ENCODE measurements at places on chromosomes 3 and 15. TPM values are rescaled to one million over a fixed set of nuclear protein-coding genes. Genes with fewer than 3 reads are reported as not detected.

Gene CSNK1G1
- 5.0 TPM for polyA plus RNA-seq

Gene LIPC
- 21.6 TPM for polyA plus RNA-seq

Gene AADACL2
- polyA plus RNA-seq, result not detected

Gene ISL2
- polyA plus RNA-seq, result not detected

Gene ICE2
- polyA plus RNA-seq, result 16.4 TPM

Gene BTLA
- polyA plus RNA-seq, result not detected

Gene MBD4
- polyA plus RNA-seq, result 25.4 TPM

Gene RARB
- 8.3 TPM for polyA plus RNA-seq

DNA sequence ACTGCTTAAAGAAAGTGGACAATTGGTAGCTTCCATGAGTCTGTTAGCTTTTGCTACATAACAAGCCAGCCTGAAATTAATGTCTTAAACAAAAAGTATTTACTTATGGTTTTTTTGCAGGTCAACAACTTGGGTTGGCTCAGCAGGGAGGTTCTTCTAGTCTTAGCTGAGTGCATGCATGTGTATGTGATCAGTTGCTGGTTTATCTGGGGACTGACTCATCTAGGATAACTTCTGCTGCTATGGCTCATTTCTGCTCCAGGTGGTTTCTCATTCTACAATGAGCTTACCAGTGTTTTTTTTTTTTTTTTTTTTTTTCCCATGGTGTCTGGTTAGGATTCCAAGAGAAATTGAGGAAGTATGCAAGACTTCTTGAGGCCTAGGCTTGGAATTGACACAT lies 244.7 kb downstream of the NSUN3 start:
- no peaks in the 10 kb centered on the region for H3K4me1 ChIP-seq
- no peaks in the 10 kb centered on the region for H3K27me3 ChIP-seq
- H3K27ac ChIP-seq, result no peak overlapping the region
- H3K4me3 ChIP-seq, result no peak overlapping the region

- no peaks in the 10 kb centered on the region for H3K4me1 ChIP-seq
- DNase-seq, result no peak
- H3K4me3 ChIP-seq, result no peak overlapping the region
- H3K36me3 ChIP-seq, result no peaks in the 10 kb centered on the region
- no peak overlapping the region for H3K27ac ChIP-seq
Observed at GRCh38 chr3:112038863-112039262, 4.3 kb downstream of the TMPRSS7 start.

GRCh38 chr15:71628988-71629770 lies 181.2 kb upstream of the NR2E3 start:
- no peaks in the 10 kb centered on the region for H3K36me3 ChIP-seq
- peak; percentile 36 for DNase-seq
- no peaks in the 10 kb centered on the region for H3K4me1 ChIP-seq
- no peak overlapping the region for H3K27ac ChIP-seq
- no peak overlapping the region for H3K4me3 ChIP-seq

DNA sequence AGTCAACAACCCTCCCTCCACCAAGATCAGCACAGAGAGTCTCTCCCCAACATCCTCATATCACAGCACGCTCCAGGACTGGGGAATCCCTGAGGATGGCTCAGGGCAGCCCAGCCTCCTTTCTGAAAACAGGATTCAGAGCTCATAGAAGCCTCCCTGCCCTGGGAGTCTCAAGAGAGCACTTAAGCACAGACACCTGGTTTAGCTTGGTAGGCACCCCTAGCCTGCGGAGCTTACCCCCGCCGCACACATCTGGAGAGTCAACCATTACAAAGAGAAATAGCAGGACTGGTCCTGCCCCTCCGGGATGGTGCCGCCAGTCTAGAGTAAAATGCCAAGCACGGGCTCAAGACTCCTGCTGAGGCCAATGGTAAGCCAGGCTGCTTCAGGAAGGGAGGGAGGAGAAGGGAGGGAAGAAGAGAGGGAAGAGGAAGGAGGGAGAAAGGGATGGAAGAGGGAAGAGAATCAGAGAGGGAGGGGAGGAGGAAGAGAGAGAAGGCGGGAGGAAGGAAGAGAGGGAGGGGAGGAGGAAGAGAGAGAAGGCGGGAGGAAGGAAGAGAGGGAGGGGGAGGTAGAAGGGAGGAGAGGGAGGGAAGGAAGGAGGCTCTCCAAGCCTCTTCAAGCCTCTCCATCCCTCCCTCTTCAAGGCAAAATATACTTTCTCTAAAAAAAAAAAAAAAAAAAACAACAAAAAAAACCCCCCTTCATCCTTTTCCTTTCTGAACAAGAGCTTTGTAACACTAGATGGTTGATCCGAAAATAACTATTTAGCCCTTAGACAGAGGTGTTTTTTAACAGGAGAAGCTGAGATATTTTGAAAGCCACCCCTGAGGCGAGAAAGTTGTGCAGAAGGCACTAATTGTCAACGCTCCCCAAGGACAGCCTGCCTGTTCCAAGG lies 278.6 kb upstream of the TLE3 start:
- H3K4me3 ChIP-seq, result no peak overlapping the region
- H3K4me1 ChIP-seq, result no peaks in the 10 kb centered on the region
- peak; percentile 45 for DNase-seq
- no peak overlapping the region for H3K27ac ChIP-seq
- H3K36me3 ChIP-seq, result no peaks in the 10 kb centered on the region
- H3K27me3 ChIP-seq, result peaks cover 8% of the 10 kb centered on the region

DNA sequence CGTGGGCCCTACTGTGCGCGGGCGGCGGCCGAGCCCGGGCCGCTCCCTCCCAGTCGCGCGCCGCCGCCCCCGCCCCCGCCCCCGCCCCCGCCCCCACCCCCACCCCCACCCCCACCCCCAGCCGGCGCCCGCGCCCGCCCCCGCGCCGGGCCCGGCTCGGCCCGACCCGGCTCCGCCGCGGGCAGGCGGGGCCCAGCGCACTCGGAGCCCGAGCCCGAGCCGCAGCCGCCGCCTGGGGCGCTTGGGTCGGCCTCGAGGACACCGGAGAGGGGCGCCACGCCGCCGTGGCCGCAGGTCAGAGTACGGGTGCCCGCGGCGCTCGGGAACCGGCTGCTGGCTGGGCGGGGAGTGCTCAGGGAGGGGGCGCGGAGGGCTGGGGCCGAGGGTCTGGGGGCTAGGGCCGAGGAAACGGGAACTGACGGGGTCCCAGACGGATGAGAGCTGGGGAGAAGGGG lies 1.1 kb upstream of the PPARG start:
- H3K4me1 ChIP-seq, result no peaks in the 10 kb centered on the region
- peak overlapping the region; percentile 85 for H3K4me3 ChIP-seq
- DNase-seq, result peak; percentile 87
- H3K27ac ChIP-seq, result peak overlapping the region; percentile 91
- no peaks in the 10 kb centered on the region for H3K36me3 ChIP-seq
- peaks cover 7% of the 10 kb centered on the region for H3K27me3 ChIP-seq

GRCh38 chr3:111852540-111852939 lies 6.5 kb upstream of the PHLDB2 start:
- no peaks in the 10 kb centered on the region for H3K4me1 ChIP-seq
- no peak for DNase-seq
- no peaks in the 10 kb centered on the region for H3K27me3 ChIP-seq
- peak overlapping the region; percentile 28 for H3K4me3 ChIP-seq
- H3K27ac ChIP-seq, result peak overlapping the region; percentile 28

DNA sequence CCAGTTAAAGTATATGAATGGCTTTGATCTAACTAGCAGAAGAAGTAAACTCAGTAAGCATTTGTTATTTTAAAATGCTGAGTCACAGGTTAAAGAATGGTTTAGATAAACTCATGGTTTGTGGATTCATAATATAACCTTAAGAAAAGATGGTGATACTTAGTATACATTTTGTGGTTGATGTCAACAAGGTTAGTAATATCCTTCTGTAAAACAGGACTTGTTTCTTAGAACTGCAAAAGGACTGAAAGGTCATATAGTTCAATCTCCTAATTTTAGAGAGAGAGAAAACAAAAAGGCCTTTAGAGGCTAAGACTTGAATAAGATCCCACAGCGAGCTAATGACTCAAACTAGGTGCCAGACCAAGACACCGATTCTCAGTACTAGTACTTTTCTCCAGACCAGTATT lies 50.0 kb downstream of the STRIT1 start:
- DNase-seq, result no peak
- H3K4me3 ChIP-seq, result no peak overlapping the region
- H3K36me3 ChIP-seq, result no peaks in the 10 kb centered on the region
- H3K27ac ChIP-seq, result no peak overlapping the region
- peaks cover 3% of the 10 kb centered on the region for H3K4me1 ChIP-seq

- no peak for DNase-seq
- no peaks in the 10 kb centered on the region for H3K4me1 ChIP-seq
- no peak overlapping the region for H3K27ac ChIP-seq
- H3K4me3 ChIP-seq, result no peak overlapping the region
Observed at GRCh38 chr3:169822983-169823382, 10.3 kb upstream of the LRRC34 start.

- no peaks in the 10 kb centered on the region for H3K4me1 ChIP-seq
- H3K27me3 ChIP-seq, result no peaks in the 10 kb centered on the region
- DNase-seq, result no peak
Observed at GRCh38 chr3:133152056-133152455, 113.9 kb downstream of the TMEM108 start.

DNA sequence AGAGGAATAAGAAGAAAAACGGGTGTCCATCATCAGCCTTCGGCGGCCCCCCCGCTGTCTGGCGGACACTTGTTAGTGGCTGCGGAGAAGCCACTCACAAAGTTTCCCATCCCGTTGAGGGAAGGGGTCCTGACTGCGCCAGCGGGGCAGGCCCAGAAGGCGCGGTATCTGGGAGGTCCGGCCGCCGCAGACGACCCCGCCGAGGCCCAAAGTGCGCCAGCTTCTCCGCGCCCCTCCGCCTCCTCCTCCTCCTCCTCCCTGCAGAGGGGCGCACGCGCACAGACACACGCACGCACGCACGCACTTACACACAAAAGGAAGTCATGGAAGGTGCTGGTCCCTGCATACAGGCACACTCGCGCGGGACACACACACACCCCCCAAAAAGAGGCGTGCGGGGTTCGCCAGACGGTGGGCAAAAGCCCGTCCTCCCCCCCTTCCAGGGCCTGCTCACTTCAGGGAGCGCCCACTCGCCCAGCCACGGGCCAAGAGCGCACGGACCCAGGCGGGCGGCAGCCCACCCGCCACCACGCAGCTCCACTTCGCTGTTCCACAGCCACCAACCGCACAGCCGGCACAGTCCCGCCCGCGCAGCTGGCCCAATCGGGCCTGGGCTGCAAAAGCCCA lies 18.0 kb downstream of the ZNF148 start:
- DNase-seq, result peak; percentile 75

DNA sequence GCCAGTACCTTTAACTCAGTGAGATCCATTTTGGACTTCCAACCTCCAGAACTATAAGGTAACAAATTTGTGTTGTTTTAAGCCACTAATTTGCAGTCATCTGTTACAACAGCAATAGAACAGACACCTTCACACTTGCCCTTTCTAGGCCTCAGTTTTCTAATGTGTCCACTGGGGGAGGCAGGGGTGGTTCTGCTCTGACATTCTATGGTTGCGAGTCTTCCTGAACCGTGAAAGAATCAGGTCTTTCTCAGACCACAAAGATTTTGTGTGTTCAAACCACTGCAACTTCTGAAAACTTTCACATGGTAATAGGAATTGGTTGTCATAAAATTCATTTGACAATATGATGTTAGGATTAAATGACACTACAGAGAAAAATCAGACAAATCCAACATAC lies 26.8 kb upstream of the CSTA start:
- H3K4me1 ChIP-seq, result peaks cover 31% of the 10 kb centered on the region
- no peak overlapping the region for H3K27ac ChIP-seq
- H3K36me3 ChIP-seq, result no peaks in the 10 kb centered on the region
- no peaks in the 10 kb centered on the region for H3K27me3 ChIP-seq

DNA sequence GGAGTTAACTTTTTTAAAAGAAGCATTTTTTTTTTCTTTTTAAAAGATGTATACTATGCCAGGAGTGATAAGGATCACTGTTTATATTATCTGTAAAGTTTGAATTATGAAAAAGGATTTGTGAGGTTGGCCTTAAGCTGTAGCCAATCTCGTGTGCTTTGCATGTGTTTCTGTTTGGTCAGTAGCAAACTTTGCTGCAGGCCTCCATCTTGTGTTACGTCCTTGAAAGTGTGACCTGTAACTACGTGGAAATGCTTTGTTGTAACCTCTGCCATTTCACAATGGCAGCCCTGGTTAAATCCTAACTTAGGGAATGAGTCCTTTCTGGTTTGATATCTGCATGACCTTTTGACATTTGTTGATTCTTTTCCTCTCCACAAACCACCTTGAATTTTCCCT lies 1345.6 kb downstream of the NSUN3 start:
- H3K27ac ChIP-seq, result no peak overlapping the region
- no peaks in the 10 kb centered on the region for H3K36me3 ChIP-seq
- no peaks in the 10 kb centered on the region for H3K27me3 ChIP-seq
- no peak overlapping the region for H3K4me3 ChIP-seq
- H3K4me1 ChIP-seq, result no peaks in the 10 kb centered on the region

DNA sequence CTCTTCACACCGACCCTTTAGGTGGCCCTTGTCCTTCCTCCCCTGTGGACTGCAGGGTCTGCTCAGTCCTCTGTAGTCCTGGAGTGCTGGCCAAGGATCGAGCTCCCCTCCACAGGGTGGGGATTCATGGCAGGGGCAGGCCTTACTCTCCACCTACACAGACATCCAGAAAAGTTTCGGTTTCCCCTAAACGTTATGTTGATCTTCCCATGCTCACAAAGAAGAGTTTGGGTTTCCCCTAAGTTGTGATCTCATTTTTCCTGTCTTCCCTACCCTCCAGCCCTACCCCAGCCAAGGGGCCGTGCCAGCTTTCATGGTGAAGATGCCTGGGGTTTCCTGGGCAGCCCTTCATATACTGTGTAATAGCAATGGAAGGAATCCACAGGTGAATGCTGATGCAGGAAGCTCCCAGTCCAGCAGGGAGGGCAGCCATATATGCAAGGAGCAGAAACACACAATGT lies 10.3 kb downstream of the STOML1 start:
- H3K4me1 ChIP-seq, result peaks cover 7% of the 10 kb centered on the region
- H3K4me3 ChIP-seq, result no peak overlapping the region
- peak overlapping the region; percentile 79 for H3K27ac ChIP-seq
- H3K36me3 ChIP-seq, result no peaks in the 10 kb centered on the region
- H3K27me3 ChIP-seq, result no peaks in the 10 kb centered on the region

DNA sequence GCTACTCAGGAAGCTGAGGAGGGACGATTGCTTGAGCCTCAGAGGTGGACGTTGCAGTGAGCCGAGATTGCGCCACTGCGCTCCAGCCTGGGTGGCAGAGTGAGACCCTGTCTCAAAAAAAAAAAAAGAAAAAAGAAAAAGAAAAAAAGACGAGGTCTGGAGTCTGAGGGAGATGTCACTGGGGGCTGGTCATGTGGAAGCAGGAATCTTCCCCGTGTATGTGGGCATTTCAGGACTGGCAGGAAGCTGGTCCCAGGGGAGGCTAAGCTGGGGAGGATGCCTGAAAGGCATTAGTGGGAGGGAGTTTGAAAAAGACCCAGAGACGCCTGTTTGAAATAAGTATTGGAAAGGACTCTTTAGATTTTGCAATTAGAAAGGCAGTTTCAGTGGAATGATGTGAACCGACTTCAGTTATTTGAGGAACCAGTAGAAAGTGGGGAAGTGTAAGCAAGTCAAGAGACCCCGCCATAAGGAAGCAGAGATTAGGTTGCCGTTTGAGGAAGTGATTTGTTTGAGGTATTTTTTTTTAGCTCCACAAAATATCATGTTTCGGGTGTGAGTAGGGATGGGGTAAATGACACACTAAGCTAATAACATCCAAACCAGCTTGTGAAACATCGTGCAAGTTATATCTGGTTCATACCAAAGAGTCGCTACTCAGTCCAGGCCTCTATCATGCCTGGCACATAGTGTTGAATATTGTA lies 55.5 kb downstream of the ST6GAL1 start:
- peak; percentile 37 for DNase-seq
- H3K4me3 ChIP-seq, result no peak overlapping the region
- peaks cover 5% of the 10 kb centered on the region for H3K4me1 ChIP-seq
- no peaks in the 10 kb centered on the region for H3K27me3 ChIP-seq
- H3K27ac ChIP-seq, result no peak overlapping the region

- H3K27ac ChIP-seq, result no peak overlapping the region
- DNase-seq, result no peak
- no peaks in the 10 kb centered on the region for H3K4me1 ChIP-seq
Observed at GRCh38 chr15:42082823-42083604, 11.3 kb downstream of the PLA2G4D start.
